Karpas-422 (cell line): ENCODE measurements at places on chromosomes 11 and 22.

DNA sequence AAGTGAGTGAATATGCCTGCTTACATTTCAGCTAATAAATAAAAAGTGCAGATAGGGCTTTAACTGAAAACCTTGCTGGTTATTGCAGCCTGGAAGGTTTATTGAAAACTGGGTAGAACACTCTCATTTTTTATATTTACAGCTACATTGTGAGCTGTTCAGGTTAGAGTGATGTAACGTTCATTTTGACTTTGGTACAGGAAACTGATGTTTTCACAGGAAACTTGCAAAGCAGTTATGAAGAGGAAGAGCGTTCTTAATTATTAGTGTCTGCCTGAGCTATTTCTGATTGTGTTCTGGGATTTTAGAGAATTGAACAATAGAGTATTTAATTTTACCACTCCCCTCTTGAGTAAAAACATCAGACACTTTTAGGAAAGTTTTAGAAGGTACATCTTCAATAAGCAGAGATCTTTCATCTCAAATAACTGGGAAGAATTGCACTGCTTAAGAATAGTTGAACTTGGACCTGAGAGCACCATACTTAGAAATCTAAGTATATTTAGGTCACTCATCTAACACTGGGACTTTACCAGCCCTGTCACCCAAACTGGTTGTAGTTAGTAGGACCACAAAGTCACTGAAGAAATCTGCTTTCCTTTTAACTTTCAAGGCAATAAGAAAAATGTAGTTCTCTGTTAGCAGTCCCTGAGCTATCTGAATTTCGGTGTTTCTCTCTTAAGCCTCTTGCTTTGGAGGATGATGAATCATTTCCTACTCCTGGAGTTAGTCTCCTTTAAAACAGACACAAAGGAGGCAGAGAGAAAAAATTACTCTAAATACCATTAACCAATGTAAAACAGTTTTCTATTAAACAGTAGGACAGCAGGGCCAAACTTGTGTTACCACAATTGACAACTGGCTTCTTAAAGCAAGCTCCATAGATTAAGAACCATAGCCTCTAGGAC is 128.6 kb upstream of the DDI1 start:
- no peaks in the 10 kb centered on the region for H3K27me3 ChIP-seq
- H3K36me3 ChIP-seq: peaks cover 29% of the 10 kb centered on the region
- H3K4me1 ChIP-seq: peaks cover 77% of the 10 kb centered on the region
- H3K4me3 ChIP-seq: peak overlapping the region; percentile 26
- H3K27ac ChIP-seq: peak overlapping the region; percentile 92

DNA sequence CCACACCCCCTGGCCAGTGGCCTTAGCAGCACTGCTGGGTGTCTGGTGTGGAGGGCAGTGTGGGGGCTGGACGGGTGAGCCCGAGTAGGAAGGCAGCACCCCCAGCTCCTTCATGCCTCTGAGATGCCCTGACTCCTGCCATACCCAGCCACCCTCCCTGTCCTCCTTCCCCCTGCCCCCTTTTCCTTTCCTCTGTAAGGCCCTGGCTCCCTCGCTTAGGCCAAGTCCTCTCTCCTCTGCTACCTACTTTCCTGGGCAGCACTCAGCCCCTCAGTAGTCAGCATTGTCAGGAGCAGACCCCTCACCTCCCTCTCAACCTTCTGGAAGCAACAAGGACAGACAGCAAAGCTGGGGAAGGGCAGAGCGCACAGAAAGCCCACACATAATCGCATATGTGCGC is 48.0 kb downstream of the BUD13 start:
- no peak overlapping the region for H3K27ac ChIP-seq
- no peak for DNase-seq
- H3K4me3 ChIP-seq: no peak overlapping the region
- H3K36me3 ChIP-seq: no peaks in the 10 kb centered on the region
- H3K27me3 ChIP-seq: no peaks in the 10 kb centered on the region

DNA sequence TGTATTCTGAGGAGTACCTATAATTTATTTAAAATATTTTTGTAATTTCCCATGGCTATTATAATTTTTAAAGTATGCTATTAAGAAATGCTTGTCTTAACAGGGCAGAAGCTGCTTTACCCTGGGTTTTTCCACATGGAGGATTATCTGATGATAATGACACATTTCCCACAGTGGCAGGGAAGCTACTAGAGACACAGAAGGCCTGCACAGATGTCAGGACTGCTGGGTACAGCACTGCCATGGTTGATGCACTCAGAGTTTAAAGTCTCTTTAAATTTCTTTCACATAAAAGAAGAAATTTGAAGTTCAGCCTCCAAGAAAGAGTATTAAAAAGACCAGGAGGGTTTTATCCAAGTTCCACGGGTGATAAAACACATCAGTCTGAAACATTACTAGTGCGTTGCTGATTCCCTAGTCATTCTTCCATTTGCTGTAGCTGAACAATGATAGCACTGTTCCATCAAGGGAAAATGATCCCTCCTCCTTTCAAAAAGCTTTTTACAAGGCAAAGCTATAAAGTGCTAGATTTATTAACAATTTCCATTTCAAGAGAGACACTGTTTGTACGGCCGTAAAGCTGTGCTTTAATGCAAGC is 363.0 kb downstream of the CNTN5 start:
- no peak overlapping the region for H3K4me3 ChIP-seq
- no peak for DNase-seq
- no peaks in the 10 kb centered on the region for H3K36me3 ChIP-seq
- H3K27ac ChIP-seq: no peak overlapping the region
- H3K4me1 ChIP-seq: no peaks in the 10 kb centered on the region

- H3K4me3 ChIP-seq: no peak overlapping the region
- H3K27ac ChIP-seq: no peak overlapping the region
- H3K36me3 ChIP-seq: no peaks in the 10 kb centered on the region
- DNase-seq: no peak
- H3K4me1 ChIP-seq: peaks cover 30% of the 10 kb centered on the region
- H3K27me3 ChIP-seq: no peaks in the 10 kb centered on the region
Observed at GRCh38 chr11:111939836-111940604, 2.9 kb downstream of the DIXDC1 start.

DNA sequence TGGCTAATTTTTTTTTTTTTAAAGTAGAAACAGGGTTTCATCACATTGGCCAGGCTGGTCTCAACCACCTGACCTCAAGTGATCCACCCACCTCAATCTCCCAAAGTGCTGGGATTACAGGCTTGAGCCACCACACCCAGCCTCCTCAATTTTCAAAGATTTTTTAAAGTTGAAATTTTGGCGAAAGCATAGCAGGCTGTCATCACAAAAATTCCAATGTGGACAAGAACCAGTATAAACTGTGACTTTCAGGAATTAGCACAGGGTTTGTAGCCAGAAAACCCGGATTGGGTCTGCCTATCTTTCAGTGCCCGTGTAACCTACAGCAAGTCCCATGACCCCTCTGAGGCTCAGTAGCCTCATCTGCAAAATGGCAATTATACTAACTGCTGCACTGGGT is 80.2 kb downstream of the SGSM3 start:
- H3K27me3 ChIP-seq: no peaks in the 10 kb centered on the region
- no peak overlapping the region for H3K4me3 ChIP-seq
- H3K4me1 ChIP-seq: peaks cover 20% of the 10 kb centered on the region
- DNase-seq: no peak
- no peak overlapping the region for H3K27ac ChIP-seq
- H3K36me3 ChIP-seq: peaks cover 10% of the 10 kb centered on the region
